Liver (tissue), 10 donors: ENCODE measurements at places on chromosomes 2 and 18. TPM values are rescaled to one million over a fixed set of nuclear protein-coding genes. Genes with fewer than 3 reads are reported as not detected.

GRCh38 chr2:210475706-210476105 is 853 bp downstream of the LANCL1 start:
- DNase-seq: no peak
- no peaks in the 10 kb centered on the region for H3K27me3 ChIP-seq
- H3K4me1 ChIP-seq: peaks cover 2% of the 10 kb centered on the region
- no peaks in the 10 kb centered on the region for H3K36me3 ChIP-seq

STRN gene
- total RNA-seq: 11.9 TPM

DNA sequence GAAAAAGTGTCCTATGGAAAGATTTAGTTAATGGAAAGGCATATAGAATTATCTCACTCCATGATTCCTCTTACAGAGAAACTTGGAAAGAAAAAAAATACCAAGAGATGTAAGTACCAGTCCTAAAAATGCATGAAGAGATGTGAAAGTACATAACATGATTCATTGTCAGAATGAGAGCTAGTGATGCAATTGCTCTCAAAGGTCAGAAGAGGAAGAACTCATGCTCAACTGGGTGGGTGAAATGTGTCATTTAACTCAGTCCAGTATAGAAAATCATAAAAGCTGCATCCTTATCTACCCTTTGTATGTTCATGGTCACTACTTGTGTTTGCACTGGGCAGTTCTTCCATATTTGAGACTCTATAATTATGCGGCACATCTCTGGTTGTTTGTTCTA is 300.0 kb upstream of the PIK3C3 start:
- no peaks in the 10 kb centered on the region for H3K4me1 ChIP-seq
- no peaks in the 10 kb centered on the region for H3K36me3 ChIP-seq
- H3K27me3 ChIP-seq: no peaks in the 10 kb centered on the region

GRCh38 chr2:120435671-120436459 is 89.9 kb downstream of the INHBB start:
- no peaks in the 10 kb centered on the region for H3K36me3 ChIP-seq
- no peaks in the 10 kb centered on the region for H3K27me3 ChIP-seq
- no peak overlapping the region for H3K27ac ChIP-seq
- H3K4me3 ChIP-seq: no peak overlapping the region
- DNase-seq: no peak
- H3K4me1 ChIP-seq: no peaks in the 10 kb centered on the region

GRCh38 chr2:158359846-158360245 is 96.7 kb downstream of the CCDC148 start:
- no peaks in the 10 kb centered on the region for H3K27me3 ChIP-seq
- no peak overlapping the region for H3K27ac ChIP-seq
- no peaks in the 10 kb centered on the region for H3K4me1 ChIP-seq
- H3K4me3 ChIP-seq: no peak overlapping the region
- H3K36me3 ChIP-seq: no peaks in the 10 kb centered on the region
- no peak for DNase-seq

- no peak overlapping the region for H3K4me3 ChIP-seq
- no peak overlapping the region for H3K27ac ChIP-seq
- peaks cover 5% of the 10 kb centered on the region for H3K27me3 ChIP-seq
- DNase-seq: no peak
- H3K4me1 ChIP-seq: no peaks in the 10 kb centered on the region
Observed at GRCh38 chr2:2719015-2719414, 387.9 kb upstream of the MYT1L start.
